AG04450 (cell line): ENCODE measurements at places on chromosomes 12 and 14.

- no peak for DNase-seq
Measured at GRCh38 chr12:75892731-75893408, 138.7 kb downstream of the PHLDA1 start.

DNA sequence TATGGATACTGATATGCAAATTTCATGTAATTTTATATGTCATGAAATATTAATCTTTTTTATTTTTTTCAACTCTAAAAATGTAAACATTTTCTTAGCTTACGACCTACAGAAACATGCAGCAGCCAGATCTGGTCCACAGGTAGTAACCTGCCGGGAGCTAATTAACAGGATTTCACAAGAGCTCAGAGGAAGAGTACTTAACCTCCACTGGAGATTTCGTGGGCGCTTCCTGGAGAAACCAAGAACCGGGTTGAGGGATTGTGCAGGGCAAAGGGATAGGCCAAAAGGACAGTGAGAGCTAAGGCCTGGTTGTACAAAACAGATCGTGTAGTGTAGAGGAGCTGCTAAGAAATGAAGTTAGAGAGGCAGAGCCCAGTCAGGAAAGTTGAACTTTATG lies 315.7 kb downstream of the PAWR start:
- no peak for DNase-seq

DNA sequence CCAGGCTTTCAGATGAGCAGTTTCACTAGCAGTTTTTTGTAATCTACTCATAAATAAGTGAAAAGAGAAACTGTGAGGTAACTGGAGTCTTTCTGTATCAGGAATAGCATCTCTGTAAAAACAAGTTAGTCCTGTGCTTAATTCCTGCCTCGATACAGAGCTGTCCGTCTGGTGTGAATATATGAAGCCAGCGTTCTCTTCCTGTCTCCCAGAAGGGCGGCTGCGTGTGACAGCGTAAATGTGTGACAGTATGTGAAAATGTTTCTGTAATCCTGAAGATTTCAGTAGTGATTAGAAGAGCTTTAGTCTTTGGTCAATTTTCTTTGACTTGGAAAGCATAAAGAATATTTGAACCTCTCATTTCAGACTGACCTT lies 150.3 kb downstream of the FBXL14 start:
- no peak for DNase-seq

GRCh38 chr14:75323571-75323970 lies 44.9 kb downstream of the FOS start:
- DNase-seq: no peak

DNA sequence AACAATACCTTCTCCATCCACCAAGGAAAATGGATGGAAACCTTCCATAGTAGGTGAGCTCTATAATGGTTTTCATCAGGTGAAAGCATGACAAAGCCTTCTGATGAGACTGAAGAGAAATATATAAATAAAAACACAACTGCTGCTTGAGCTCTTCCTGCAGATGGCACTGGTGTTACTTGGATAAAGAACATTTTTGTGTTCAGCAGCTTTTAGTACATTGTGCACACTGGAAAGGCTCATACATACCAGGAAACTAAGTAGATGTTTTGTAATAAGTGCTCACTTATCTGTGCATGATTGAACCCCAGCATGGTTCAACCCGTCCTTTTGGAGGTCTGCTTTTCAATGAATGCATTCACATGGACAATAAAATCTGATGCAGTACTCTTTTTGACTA lies 357.3 kb upstream of the MIS18BP1 start:
- DNase-seq: no peak
